ENCODE measurements at places on chromosomes 1 and 21.
A peak's percentile ranks its signal among the peaks of the same experiment; 100 is the strongest.

- DNase-seq: no peak
These were observed 309.3 kb downstream of the DISC1 start for GRCh38 chr1:231935856-231936255.

GRCh38 chr1:93526431-93526830 lies 78.5 kb downstream of the FNBP1L start:
- DNase-seq: no peak

DNA sequence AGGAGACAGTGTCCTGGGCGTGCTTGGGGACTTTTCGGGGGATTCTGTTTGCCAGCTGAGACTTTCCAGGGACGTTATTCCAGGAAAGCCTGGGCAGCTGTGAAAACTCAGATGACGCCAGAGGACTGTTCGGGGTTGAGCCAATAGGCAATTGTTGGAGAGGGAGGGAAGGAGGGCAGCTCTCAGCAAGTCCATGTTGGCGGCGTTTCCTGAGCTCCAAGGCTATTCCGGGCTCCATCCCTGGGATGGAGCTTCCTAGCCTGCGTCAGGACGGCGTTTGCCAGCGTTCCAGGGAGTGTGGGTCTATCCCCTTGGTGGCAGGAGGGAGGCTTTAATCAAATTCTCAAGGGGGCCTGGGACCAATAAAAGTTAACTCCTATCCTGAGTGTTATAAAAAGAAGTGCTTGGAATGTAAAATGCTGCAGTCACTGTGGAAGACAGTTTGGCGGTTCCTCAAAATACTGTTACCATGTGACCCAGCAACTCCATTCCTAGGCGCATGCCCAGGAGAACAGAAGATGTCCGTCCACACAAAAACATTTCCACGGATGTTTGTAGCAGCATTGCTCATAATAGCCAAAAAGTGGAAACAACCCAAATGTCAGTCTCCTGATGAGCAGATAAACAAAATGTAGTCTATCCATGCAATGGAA lies 15.2 kb downstream of the SLC27A3 start:
- DNase-seq: no peak

DNA sequence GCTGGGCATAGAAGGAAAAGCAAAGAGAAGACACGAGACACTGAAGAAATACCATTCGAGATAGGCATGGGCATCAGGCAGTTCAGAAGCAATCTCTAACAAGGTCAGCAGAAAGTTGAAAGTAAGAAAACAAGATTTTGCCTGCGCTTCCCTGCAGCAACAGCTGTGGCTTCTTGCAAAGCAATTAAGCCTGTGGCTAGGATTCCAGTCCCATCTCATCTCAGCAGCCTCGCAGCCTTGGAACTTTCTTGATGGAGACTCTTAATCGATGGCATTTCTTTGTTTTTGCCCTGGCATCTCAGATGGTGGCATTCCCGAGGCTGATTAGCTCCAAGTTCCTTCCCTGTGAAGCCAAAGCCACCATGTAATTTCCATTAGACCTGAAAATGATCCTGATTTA lies 64.6 kb upstream of the SPAG17 start:
- no peak for DNase-seq

DNA sequence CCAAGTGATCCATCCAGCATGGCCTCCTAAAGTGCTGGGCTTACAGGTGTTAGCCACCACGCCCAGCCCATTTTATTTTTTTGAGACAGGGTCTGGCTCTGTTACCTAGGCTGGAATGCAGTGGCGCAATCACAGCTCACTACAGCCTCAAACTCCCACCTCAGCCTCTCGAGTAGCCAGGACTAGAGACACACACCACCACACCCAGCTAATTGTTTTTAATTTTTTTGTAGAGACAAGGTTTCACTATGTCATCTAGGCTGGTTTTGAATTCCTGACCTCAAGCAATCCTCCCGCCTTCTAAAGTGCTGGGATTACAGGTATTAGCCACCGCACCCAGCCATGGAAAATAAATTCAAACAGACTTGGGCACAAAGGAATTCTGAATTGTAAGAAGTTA lies 31.9 kb downstream of the PUM1 start:
- DNase-seq: no peak

GRCh38 chr1:181083842-181084605 lies 4.5 kb upstream of the IER5 start:
- DNase-seq: peak; percentile 52

DNA sequence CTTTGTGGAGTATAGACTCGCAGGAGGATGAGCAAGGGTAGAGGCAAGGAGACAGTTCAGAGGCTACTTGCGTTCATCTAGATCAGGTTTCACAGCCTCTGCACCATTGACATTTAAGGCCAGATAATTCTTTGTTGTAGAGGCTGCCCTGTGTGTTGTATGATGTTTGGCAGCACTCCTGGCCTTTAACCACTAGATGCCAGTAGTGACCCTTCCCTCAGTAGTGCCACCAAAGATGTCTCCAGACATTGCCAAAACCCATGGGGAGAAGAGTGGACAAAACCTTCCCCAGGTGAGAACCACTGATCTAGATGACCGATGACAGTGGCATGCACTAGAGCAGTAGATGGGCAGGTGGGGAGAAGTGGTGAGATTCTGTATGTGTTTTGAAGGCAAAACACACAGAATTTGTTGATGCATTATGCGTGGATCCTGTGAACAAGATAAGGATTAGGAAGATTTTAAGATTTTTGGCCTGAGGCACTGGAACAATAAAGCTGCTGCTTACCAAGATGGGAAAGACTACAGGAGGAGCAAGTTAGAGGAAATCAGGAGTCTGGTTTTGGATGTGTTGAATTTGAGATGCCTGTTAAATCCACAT lies 9.9 kb upstream of the COG2 start:
- DNase-seq: no peak

GRCh38 chr1:3463891-3464648 lies 9.6 kb downstream of the ARHGEF16 start:
- no peak for DNase-seq

DNA sequence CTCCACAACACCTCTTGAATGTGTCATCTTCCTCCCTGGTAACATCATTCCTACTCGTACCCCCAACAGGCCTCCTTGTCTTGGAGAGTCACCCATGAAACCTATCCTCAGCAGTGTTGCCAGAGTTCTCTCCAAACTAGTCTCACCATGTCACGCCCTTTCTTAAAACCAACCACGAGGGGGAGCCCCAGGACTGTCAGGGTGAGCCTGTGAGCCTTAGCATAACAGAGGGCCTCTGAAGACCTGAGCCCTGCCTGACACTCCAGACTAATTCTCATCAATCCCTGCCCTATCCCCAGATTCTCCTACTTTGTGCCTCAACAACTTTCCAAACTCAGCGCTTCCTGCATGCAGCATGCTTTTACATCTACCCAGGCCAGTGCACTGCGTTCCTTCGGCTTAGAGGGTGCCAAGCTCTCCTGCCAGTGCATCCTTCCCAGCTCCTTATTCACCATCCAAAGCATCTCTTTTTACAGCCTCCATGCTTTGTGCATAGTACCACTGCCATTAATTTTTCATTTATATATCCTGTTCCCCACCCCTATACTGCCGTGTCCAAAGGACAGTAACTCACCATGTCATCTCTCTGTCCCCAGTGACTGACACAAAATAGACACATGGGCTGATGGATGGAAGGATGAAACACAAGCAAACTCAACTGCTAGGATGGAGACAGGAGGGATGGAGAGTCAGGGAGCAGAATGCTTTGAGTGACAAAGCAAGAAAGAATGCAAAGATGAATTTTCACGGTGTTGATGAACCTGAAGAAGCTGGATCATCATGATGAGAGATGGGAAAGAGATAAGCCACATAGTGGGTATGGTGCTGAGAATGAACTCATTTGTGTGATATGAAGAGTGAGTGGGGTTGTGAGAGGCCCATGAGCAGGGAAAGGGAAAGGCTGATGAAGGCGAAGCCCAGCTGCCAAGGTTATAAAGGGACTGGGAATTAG lies 34.0 kb downstream of the ZNF697 start:
- DNase-seq: peak; percentile 60

- peak; percentile 68 for DNase-seq
These were observed 2.8 kb downstream of the RGS16 start for GRCh38 chr1:182601416-182601786.

DNA sequence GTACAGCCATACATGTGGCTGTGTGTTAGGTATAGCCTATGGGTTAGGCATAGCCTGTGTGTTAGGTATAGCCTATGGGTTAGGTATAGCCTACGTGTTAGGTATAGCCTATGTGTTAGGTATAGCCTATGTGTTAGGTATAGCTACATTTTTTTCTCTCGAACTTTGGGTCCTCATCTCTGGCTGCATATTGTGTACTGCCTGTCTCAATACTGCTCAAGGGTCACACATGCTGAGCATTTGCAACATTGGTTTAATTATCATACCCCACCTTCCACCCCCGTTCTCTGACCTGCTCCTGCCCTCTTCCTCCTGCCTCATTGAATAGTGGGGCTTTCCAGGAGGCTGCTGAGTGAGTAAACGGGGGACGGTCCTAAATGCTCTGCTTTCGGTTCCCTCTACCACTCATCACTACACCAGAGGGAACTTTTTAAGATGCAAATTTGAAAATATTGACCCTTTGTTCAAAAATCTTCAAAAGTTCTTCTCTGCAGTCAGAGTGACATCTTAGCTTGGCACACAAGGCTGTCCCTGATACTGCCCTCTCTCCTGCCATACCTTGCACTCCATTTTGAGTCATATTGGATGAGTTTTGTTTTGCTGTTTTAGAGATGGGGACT lies 17.8 kb downstream of the OR2B11 start:
- DNase-seq: no peak

GRCh38 chr1:206100226-206100815 lies 16.9 kb downstream of the AVPR1B start:
- DNase-seq: no peak

- no peak for DNase-seq
These were observed 149.2 kb upstream of the PLD5 start for GRCh38 chr1:242673652-242674051.

DNA sequence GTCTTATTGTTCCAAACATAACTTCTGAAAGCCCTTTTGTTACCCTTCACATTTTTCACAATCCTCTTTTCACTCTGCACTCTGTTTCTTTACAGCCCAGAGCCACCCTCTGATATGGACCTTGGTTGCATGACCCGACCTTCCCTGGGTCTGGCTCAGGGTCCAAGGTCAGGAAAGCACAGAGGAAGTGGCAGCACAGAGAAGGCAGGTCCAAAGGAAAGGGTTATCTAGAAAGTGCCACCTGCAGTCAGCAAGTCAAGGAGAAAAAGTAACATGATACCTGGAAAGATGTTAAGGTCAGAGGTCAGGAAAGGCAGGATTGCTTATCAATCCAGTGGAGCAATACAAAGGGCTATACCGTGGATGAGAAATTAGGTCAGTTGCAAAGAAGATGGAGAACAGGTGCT lies 18.4 kb downstream of the BCAR3 start:
- DNase-seq: no peak

GRCh38 chr1:10253755-10254154 lies 43.4 kb downstream of the KIF1B start:
- no peak for DNase-seq
